ENCODE measurements at places on chromosomes 12 and 14.
A peak's percentile ranks its signal among the peaks of the same experiment; 100 is the strongest.

DNA sequence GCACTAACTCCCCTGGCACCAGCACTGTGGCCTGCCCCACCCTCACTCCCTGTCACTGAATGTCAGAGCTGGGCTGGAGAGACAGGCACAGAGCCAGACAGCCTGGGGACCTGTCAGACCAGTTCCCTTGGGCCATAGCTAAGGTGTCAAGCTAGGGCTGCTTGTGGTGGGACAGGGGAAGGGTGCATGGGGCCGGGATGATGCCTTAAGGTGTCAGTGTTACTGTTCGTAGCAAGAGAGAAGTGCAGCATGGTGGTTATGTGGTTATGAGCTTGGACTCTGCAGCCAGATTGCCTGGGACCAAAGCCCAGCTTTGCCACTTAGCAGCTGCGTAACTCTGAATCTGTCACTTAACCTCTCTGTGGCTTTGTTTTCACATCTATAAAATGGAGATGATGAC lies 3.8 kb downstream of the RAPGEF3 start:
- no peak for DNase-seq

DNA sequence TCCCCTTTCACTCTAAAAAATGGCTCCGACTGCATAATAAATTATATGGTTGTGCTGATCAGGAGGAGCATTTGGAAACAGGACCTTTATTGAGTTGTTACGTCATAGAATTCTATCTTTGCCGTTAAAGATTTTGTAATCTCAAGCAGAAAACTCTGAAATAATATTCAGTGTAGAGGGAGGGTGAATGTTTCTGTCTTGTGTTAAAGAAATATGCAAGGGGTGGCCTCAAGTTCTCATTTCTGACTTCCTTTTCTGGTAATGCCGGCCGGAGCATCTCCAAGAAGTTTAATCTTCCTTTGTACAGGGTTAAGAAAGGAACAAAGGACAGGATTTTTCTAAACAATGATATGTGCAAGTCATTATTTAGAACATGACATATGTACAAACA lies 165.1 kb downstream of the SLC38A4 start:
- no peak for DNase-seq

- no peak for DNase-seq
Measured at GRCh38 chr12:8629486-8630033, 16.9 kb upstream of the AICDA start.

DNA sequence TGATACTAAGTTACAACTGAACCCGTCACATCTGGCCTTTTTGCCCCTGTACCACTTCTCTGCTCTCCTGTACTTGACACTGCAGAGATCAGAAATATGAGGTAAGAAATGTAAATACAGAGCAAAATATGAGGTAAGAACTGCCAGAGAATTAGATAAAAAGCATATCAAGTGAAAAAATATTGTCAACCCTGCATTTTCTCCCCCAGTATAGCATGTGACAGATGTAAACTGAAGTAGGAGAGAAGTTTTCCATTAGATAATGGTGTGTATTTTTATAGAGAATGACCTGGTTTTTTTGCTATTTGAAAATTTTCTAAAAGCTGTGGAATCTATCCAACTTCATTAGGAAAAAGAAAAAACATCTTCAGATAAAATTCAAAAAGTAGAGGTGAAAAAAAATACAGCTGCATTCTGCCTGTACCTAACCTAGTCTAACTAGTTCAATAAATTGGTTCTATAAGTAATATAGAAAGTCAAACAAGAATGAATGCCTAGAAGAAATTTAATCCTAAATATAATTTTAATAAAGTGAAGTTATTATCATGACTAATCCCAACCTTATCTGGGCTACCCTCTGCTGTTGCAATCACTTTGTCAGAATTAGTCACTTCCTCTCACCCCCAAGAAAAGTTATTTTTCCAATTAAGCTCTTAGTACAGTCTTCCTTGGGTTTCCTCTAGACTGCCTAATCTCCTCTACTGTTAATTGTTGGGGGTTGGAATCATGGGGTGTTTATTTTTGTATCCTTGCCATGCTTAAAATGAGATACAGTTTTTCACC lies 210.0 kb downstream of the RASSF9 start:
- DNase-seq = no peak

GRCh38 chr12:124898200-124898922 lies 16.1 kb downstream of the UBC start:
- peak; percentile 65 for DNase-seq

DNA sequence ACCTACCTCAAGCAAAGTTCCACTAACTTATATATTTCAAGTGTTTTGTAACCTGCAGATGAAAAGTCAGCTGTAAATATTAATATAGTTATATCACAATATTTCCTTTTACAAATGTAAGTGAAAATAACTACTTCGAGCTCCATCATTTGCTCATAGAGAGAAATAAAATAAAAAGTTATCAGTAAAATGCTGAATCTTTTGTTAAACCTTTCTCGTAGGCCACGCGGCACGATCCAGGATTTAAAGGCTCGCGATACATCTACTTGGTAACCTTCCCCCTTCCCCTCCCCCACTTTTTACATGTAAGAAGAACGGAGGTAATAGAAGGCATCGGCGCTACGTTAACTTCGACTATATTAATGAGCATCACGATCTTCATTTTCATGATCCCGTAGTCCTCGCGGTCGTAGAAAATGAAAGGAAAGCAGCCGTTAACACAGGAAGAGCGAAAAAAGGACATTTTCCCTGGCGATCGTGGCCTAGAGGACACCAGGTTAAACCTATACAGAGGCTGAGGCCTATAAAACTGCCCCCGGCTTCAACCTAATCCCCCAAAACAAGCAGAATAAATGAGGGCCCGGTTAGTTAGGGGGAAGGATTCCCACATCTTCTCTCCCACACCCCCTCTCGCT lies 508 bp downstream of the HNRNPC start:
- DNase-seq = no peak

DNA sequence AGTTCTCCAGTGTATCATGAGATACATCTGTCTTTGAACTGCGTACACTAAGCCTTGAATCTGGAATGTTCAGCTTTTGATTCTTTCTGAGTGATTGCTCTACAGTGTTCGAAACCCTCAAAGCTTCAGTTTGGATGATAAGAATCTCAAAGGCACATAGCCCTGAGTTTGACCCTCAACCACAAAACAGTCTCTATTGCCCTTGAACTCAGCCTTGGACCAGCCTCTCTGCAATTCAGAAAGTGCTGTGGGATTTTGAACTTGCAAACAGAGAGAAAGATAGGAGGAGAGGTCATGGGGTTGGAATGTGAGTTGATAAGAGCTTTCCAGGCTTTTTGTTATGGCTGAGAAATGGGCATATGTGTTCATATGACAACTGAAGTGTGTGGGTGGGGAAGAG lies 100.3 kb downstream of the MYRFL start:
- no peak for DNase-seq

DNA sequence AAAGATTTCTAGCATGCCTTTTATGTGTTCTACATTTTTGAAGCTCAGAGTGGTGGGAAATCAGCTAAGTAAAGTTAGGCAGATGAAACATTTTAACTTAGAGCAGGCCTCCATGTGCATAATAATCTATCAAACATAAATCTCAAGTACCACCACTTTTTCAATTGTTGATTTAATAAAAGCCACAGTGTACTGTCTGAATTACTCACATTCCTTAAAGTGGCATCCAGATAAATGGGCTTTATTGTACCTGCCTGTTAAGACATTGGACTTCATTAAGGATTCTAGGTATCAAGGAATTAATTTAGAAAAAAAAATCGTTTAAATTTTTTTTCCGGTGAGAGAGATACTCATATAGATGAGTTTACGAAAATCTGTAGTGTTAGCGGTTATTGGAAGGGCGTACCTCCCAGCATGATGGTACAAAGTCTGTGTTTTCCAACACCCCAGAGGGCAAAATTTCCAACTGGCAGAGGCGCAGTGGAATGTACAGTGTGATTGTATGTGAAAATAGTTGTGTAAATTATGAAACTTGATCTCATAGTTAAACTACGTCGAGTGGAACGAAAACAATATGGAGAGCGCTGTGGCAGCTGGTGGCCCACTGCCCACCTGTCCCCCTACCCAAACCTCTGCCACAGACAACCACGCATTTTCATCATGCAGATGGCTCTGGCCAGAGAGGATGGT lies 25.0 kb downstream of the ELK3 start:
- no peak for DNase-seq

- DNase-seq = no peak
Measured at GRCh38 chr14:61838661-61839245, 76.5 kb downstream of the SNAPC1 start.

DNA sequence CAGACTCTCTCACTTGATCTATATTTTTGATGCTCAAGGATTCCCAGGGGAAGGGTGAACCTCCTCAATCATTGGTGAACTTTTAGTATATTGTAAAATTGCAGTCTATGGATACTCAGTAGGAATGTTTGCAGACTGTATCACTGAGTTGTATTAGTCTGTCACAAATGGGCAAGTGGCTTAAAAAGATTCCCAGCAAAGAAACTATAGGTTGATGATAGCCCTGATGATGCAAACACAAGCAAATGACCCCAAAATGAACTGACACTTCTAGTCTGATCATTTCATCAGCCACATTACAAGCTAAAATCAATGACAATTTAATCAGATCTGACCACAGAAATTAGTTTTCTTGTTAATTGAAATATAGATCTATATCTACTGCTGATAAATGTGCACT lies 59.5 kb downstream of the RTN1 start:
- DNase-seq = no peak

GRCh38 chr12:5000658-5001385 lies 42.9 kb upstream of the KCNA5 start:
- no peak for DNase-seq

DNA sequence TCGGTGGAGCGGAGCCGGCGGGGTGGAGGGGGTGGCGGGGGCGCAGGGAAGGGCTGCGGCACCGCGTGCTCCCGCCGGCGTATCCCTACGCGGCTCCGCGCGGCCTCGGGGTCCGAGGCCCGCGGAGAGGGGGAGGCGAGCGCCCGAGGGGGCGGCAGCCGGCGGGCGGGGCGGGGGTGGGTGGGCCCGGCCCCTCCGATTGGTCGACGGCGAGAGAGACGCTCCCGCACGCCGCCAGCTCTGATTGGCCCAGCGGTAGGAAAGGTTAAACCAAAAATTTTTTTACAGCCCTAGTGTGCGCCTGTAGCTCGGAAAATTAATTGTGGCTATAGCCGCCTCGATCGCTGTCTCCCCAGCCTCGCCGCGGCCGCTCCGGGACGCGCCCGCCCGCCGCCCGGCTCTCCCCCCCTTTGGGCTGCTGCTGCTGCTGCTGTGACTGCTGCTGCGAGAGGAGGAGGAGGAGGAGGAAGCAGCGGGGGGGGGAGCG lies at the start of gene FOXG1:
Gene FOXG1 (plus strand): TSS at position 319 of the 487 bp plus-strand sequence. CDS start 493 bp downstream, outside the sequence.
- no peak for DNase-seq

GRCh38 chr14:75182821-75183220 lies 6.4 kb upstream of the TMED10 start:
- no peak for DNase-seq

Data from activated CD8-positive, alpha-beta memory T cell treated with anti-CD3 and anti-CD28 coated beads, Interleukin-2, amount 50 U/mL, for 4 hours (primary cell).